ENCODE measurements at places on chromosomes 12 and 14.

GRCh38 chr12:132904718-132905328, 17.4 kb upstream of the CHFR start:
- DNase-seq = peak; percentile 74

- no peak for DNase-seq
Observed at GRCh38 chr12:85657836-85658630, 178.2 kb downstream of the RASSF9 start.

DNA sequence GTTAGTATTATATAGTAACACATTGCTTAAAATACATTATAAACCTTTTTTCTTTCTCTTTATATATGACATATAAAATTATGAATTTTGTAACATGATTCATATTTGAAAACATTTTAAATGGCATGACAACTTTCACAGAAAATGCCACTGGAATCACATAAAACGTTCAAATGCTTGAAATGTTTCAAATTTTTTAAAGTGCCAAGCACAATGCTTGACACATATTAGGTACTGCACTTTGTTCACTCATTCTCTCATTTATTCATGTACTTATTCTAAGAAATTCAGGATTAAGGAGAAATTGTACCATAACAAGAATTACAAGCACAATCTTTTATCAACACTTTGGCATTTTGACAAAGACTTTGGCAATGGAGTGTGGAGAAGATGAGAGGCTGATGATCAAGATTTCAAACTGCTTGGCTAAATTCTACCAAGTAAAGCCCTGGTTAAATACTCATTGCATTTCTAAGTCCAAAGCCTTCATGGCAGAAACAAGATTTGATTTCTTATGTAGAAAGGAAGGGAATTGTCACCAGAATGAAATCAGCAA, 232.2 kb downstream of the C12orf50 start:
- DNase-seq = no peak

DNA sequence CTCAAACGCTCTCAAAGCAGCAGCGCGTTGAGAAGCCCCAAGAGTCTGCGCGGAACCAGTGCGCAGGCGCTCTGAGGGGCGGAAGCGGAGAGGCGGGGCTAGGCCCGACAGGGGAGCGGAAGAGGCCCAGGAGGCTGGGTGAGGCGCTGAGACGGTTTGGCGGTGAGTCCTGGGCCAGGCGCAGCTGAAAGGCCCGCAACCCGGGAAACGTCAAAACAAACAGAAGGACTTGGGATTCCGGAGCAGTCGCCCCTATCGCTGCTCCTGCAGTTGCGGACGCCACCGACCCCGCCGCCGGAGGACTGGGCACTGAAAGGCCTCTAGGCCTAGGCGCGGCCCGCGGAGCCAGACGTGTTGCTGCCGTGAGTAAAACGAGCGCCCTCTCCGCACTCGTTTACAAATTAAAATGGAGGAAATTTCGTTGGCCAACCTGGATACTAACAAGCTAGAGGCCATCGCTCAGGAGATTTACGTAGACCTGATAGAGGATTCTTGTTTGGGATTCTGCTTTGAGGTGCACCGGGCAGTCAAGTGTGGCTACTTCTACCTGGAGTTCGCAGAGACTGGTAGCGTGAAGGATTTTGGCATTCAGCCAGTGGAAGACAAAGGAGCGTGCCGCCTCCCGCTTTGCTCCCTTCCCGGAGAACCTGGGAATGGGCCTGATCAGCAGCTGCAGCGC, at the start of gene ATXN7L3B:
Gene ATXN7L3B, plus strand, starts transcription at position 129 of the 679 bp plus-strand sequence. Its CDS starts 278 bp downstream, at position 407.
- peak; percentile 84 for DNase-seq

- no peak for DNase-seq
Observed at GRCh38 chr12:54431911-54432814, 13.1 kb upstream of the ITGA5 start.

- DNase-seq = no peak
Observed at GRCh38 chr12:124240493-124240892, 54.4 kb upstream of the RFLNA start.

- DNase-seq = no peak
Observed at GRCh38 chr14:91419044-91419397, 1.4 kb upstream of the CCDC88C start.

DNA sequence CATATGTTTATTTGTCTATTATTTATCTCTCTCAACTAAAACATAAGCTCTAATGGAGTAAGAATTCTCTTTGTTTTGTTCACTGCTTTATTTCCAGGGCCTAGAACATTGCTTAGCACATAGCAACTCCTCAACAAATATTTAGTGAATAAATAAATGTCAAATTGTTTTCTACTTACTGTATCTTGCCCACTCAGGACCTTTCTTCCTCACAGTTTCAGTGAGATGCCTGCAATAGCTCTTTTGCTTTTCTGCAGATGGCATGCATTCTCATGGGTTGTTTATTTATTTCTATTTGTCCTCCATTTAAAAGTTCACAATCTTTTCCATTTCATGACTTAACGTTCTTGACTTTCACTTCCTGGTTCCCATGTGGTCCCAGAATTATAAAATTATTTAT, 94.9 kb upstream of the TTC7B start:
- DNase-seq = no peak

GRCh38 chr12:82517027-82517426, 158.7 kb downstream of the METTL25 start:
- DNase-seq = no peak

DNA sequence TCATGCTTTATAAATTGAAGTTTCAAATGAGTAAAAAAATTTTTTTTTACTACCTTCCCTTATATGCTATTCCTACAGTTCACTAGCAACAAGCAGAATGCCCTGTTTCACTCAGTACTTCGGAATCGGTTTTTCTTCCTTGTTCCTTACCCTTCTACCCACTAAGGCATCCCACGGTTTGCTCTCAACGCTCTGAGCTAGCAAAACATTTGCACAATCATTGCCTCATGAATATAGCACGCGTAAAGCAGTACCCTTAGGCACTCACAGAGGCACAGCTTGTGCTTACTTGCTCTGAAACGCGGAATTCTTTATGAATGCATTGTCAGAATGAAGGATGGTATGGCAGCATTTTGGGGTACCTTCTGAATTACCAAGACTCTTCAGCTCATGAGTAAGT, 45.0 kb downstream of the PPP1R13B start:
- DNase-seq = no peak

DNA sequence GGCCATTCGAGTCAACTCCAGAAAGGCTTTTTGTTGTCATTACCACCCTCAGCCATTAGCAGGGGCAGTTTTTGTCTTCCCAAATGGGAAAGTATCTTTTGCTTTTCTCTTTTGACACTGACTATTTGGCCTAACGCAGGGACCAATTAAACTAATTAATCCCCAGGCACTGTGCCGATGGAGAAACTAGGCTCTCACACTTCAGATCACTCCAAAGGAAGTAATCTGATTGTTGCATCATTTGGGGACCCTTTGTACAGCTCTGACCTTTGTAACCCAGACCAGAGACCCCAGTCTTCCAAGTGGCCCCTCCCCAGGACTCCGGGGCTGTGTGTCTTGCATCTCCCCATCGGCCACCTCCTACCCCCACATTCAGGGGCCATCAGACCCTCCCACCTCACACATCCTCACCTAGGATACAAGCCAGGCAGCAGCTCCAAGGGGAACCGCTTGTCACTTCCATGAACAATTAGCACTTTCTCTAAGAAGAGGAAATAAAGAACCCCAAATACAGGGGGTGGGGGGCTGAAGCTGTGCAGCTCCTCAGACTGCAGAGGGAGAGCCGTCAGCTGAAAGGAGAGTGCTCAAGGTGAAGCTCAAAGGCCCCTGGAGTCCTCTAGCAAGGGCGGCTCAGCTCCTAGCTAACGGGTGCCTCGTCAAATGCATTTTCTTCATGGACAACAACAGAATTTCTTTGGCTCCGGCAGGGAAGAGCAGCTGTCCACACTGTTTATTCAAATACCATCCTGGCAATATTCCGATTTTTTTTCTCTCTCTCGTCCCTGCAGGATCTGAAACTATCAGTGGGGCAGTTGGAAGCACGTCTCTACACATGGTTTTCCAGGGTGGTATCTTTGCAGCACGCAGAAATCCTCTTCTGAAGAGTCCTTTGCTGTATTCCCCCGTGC, 64.3 kb upstream of the DIO3 start:
- no peak for DNase-seq

- no peak for DNase-seq
Observed at GRCh38 chr12:88092771-88093170, 49.1 kb downstream of the CEP290 start.

DNA sequence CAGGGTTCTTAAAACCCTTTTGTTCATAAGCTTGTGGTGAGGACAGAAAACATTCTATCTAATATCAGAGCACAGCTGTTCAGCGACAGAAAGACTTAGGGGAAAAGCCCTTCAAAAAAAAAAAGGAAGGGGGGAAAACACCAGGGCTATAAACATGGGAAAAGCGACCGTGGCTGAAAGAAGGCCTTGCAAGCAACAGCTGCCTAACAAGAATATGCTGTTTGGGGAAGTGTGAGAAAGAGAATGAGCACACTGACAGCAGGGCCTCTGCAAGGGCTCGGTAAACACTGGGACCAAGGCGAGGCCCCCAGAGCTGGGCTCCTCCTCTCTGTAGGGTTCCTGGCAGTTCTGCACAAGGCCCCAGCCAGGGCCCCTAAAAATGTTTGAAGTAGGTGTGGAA, 27.4 kb upstream of the CCND2 start:
- no peak for DNase-seq

DNA sequence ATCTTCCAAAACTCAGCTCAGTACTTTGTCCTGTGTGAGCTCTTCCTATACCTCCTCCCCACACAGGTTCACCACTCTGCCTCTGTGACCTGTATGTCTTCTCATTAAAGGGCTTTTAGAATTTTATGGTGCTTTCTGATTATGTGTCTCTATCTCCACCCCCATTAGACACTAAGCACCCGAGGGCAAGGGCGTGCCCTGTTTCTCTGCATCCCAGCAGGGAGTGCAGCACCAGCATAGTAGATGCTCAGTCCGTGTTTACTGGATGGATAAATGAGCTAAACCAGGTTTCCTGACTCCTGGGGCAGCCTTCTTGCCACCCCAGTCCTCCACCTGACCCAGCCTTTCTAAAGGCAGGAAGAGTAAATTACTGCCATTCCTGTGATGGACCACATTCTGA, 333.8 kb downstream of the CACNA1C start:
- no peak for DNase-seq

- no peak for DNase-seq
Observed at GRCh38 chr12:84619053-84619571, 293.5 kb downstream of the SLC6A15 start.

DNA sequence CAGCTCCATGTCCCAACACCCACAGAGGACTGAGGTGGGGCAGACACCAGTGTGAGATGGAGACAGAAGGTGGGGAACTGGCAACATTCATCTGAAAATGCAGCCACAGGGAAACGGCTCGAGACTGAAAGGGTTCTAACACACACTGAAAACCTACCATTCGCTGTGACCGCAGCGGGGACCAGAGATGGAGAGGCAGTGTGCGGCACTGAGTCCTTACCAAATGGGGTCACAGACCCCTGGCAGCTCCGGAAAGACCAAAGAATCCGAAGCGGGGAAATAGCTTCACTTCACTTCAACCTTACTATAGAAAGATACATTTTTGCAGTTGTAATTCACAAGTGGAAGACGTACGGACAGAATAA, 9.6 kb downstream of the BAG5 start:
- no peak for DNase-seq

DNA sequence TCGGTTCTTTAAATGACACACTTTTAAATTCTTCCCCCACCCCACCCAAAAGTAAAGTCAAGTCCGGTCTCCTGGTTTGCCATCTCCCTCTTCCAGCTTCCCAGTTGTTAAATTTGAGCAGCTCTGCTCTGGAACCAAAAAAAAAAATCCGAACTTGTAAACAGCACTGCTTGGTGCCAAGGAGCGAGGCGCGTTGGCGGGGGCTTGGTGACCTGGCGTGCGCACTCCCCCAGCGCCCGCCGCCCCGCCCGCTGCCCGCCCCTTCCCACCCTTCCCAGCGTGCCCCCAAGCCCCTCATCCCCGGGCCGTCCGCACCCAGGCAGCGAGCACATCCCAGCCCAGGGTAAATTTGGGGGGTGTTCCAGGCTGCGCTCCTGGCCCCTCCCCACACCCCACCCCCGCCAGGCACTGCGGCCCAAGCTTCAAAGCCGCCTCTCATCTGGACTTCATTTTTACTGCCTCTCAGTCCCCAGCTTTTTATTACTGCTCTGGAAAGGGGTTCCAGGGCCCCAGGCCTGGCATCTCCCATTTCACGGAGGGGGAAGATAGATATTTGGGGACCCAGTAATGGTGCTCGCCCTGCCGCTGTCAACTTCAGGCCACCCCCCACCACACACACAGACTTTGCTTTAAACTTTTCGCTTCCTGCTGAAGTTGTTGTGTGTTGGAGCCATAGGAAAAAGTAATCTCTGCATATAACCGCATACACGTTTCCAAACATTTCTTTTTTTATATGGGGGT, 11.7 kb upstream of the ITGB7 start:
- DNase-seq = no peak

GRCh38 chr14:65303899-65304222, 108.7 kb upstream of the FUT8 start:
- DNase-seq = no peak

DNA sequence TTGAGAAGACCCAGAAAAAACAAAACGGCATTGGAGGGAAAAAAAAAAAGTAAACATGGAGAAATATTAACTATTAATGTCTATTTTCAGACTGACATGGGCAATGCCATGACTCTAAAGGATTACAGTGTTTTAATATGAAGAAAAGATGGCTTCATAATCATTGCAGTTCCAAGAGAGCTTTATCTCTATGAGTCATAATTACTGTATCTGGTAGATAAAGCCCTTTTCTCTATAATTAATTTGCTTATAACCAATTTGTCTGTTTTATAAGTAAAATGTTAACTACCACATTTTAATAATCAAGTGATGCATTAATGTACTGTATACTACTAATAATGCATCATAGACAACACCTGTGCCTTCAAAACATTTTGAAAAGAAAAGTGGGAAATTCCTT, 59.7 kb downstream of the CLIP1 start:
- no peak for DNase-seq

DNA sequence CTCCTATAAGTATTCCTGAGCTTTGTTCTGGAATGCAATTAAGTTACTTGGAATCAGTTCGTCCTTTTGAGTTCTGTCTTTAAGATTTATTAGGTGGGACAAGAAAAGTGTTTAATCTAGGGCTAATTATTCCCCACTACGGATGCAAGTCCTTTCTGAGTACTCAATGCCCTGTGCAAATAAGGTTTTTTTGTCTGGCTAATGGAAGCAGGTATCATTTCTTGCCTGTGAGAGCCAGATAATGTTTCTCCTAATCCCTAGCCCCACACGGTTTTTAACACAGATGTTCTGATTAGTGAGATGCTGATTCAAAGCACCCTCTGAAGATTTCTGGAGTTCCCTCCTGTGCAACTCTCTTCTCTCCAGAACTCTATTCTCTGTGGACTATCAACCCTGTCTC, 296.6 kb upstream of the PRICKLE1 start:
- DNase-seq = no peak

GRCh38 chr14:51969852-51970540, 19.4 kb upstream of the RTRAF start:
- DNase-seq = no peak
